ENCODE measurements at places on chromosomes 3 and 15.

- no peak for DNase-seq
These were observed 481.1 kb downstream of the ZNF385D start for GRCh38 chr3:21269882-21270281.

DNA sequence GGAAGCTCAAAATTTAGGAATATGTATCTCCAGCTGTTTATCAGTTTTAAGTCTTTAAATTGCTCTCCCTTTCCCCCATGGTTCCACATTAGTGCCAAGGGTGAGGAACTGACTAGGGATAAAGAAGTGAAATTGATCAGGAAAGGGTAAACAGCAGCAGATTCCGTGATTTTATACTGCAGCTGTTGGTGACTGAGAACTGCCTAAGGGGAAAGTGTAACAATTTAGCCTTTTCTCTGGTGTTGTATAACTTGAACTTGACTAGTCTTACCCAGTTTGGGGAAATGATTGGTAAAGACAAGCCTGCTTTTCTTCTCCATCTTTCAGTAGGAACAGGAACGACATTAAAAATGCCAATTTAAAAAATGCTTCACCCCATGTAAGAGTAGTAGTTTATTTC is 5.0 kb downstream of the SPRED1 start:
- no peak for DNase-seq

- DNase-seq, result no peak
These were observed 48.1 kb downstream of the STAC start for GRCh38 chr3:36428445-36428844.

DNA sequence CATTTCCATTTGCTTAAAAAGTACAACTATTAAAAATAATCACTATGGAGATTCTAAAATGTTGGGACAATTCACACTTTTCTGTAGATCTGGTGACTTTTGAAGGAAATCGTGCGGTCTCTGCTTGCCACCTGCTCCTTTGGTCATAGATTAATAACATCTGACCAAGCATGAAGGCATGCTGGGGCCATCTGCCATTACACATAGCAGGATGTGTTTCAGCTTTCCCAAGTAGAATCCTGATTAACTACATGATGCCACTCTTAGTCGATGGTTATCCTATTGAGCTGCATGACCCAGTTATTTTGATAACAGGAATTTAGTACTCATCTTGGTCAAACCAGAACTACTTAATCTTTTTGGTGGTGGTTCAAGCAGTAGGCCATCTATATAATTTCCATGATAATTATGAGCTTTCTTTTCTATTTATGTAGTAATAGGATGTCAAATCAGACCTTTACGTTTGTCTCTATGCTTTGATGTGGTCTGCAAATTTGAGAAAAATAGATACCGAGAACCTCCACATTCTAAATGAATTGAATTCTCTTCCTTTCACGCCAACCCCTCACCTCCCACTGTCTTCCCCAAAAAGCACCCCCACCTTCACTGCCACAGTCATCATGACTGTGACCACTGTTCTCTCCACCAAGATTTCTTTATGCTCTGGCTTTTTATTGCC is 158.1 kb downstream of the DIPK2A start:
- DNase-seq, result no peak

- DNase-seq, result no peak
These were observed 357.8 kb upstream of the TBL1XR1 start for GRCh38 chr3:177554895-177555759.

GRCh38 chr3:48851407-48851806 is 3.7 kb upstream of the PRKAR2A start:
- peak; percentile 66 for DNase-seq
